ENCODE measurements at places on chromosomes 7 and 10.

- DNase-seq, result no peak
Observed at GRCh38 chr7:155576900-155577508, 30.6 kb upstream of the CNPY1 start.

GRCh38 chr10:61589547-61590243, 73.0 kb upstream of the CABCOCO1 start:
- no peak for DNase-seq

DNA sequence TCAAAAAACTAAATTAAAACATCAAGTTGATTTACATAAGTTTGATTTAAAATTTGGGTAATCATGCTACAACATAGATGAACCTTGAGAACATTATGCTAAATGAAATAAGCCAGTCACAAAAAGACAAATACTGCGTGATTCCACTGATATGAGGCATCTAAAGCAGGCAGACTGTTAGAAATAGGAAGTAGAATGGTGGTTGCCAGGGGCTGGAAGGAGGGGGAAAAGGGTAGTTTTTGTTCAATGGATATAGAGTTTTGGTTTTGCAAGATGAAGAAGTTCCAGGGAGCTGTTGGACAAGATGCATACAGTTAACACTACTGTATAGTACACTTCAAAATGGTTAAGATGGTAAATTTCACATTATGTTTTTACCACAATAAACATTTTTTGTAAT, 45.0 kb upstream of the IFRD1 start:
- DNase-seq, result no peak

DNA sequence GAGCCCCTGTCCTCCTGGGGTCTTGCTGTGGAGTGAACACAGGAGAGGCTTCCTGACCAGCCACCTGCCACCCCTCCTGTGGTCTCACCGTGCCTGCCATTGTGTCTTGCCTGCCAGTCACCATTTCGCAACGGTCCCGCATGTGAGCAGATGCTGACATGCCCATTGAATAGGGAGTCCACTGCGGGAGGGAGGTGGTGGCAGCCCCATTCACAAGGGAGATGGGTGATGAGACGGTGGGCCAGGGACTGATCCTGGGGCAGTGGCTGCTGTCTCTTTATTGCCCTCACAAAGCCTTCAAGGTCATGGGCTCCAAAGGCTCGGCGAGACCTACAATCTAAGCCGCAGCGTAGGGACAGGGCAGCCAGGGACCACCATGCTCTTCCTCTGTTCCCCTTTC, 76.0 kb upstream of the NPTX2 start:
- no peak for DNase-seq

DNA sequence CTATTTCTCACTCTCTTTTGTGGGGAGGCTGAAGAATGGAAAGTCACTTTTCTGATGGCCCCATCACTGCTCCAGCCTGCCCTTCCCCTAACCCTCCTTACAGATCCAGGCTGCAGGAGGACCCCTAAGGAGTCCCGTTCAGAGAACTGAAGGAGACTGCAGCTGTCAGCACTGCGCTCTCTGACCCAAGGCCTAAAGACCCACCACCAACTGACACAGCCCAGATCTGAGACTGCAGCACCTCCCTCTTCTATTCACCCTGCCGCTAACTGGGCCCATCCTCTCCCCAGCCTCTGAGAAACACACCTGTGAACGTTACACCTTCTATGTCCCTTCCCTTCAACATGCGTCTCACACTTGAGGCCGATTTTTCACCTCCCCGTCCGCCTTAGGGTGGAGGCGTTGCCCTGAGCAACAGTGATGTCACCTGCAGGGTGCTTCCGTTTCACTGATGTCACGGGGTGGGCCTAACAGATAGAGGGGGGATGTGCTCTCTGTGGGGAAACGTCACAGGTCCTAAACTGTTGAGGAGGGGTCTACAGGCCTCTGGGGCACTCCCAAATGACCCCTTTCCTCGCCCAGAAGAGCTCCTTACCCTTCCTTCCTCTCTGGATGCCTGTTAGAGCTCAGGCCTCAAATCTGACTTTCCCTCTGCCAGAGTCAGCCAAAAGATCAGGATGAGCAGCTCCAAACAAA, 5.1 kb downstream of the ITPRIP start:
- no peak for DNase-seq

DNA sequence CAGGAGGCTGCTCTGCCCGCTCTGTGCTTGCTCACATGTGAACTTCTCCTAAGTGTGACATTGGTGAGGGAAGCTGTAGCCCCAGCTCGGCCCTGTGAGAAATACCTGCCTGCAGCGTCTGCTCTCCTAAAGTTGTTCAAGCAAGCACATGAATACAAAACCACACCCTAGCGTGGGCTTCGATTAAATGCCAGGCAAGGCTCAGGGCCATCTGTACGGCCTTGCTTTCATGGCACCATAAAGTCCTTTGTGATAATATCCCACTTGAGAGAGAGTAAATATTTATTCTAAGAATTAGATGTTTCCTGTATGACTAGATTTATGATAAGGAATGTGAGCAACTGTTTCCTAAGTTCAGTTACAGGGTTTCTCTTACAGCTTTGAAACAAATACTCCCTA, 262.8 kb upstream of the KLF14 start:
- DNase-seq, result no peak

DNA sequence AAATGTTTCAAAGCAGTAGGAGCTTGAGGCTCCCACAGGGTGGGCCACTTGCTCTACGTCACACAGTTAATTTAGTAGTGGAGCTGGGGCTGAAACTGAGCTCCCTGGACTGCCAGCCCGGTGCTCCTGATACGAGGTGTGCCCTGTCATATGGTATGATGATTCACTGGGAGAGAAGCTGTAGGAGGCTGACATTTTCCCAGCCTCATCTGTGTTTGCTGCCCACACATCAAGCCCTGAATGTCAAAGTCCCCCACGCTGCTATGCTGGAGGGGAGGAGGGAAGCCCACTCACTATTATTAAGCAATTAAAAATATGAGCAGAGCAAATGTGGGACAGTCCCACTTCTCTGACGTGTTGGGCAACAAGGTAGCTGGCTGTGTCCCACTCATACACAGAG, 81.2 kb upstream of the SORCS3 start:
- no peak for DNase-seq

- no peak for DNase-seq
Observed at GRCh38 chr10:5564537-5565204, 39.9 kb downstream of the CALML3 start.

GRCh38 chr7:128112781-128113221, 81.6 kb upstream of the LRRC4 start:
- no peak for DNase-seq

- DNase-seq, result no peak
Observed at GRCh38 chr10:101052285-101052684, 9.5 kb upstream of the KAZALD1 start.

- DNase-seq, result no peak
Observed at GRCh38 chr10:110803239-110803749, 68.4 kb upstream of the PDCD4 start.

GRCh38 chr7:149707448-149707886, 65.9 kb downstream of the ZNF467 start:
- no peak for DNase-seq

DNA sequence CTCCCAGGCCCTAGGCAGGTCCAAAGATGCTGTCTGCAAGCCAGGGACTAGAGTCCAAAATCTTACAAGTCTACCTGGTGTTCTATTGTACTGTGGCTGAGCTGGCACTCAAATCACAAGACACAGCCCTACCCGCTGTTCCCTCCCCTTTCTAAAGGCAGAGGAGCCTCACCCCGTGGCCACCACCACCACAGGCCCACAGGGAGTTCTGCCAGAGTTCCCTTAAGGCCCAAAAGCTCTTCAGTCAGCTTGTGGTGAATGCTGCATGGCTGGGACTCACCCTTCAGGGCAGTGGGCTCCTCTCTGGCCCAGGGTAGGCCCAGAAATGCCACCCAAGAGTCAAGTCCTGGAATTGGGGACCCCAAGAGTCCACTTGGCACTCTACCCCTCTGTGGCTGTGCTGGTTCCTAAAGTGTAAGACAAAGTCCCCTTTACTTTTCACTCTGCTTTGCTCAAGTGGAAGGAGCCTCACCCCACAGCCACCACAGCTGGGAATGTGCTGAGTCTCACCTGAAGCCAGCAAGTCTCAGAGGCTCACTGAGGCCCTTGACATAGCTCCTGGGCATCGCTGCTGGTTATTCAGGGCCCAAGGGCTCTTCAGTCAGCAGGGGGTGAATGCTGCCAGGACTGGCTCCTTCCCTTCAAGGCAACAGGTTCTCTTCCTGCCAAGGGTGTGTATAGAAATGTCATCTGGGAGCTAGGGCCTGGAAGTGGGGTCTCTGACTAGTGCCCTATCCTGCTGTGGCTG, 48.8 kb upstream of the PSAP start:
- no peak for DNase-seq

GRCh38 chr7:49333180-49333881, 409.0 kb downstream of the CDC14C start:
- DNase-seq, result no peak

- no peak for DNase-seq
Observed at GRCh38 chr10:3107426-3107961, 40.1 kb downstream of the PFKP start.

DNA sequence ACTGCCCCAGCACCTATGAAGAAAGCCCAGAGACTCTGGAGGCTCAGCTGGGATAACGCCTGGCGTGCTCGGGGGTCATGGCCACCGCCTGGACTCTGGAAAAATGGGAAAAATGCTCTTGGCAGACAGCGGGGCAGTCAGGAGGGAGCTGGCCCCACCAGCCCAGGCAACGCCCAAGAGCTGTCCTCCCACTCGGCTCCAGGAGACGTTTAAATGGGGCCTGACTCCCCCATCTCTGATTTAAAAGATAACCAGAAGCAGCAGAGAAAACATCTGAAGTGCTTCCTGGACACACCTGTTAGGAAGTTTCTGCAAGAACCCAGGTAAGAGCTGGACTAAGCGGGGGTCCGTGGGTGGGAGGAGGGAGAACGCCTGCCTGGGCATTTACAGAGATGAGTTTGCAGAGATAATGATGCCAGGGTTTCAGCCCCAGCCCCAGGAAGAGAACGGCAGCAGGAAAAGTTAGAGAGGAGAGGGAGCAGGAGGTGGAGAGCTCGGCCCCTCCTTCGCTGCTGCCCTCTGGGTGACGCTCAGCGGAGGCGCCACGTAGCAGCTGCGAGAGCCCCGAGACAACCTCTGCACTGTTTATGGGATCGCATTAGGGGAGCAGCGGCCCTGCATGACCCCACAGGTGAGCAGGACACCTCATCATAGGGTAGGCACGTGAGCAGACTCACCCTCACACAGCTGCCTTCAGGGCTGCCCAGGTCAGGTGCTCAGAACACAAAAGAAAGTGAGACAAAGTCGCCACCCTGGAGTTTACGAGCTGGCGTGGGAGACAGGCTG, 83.5 kb upstream of the INSIG1 start:
- DNase-seq, result no peak

DNA sequence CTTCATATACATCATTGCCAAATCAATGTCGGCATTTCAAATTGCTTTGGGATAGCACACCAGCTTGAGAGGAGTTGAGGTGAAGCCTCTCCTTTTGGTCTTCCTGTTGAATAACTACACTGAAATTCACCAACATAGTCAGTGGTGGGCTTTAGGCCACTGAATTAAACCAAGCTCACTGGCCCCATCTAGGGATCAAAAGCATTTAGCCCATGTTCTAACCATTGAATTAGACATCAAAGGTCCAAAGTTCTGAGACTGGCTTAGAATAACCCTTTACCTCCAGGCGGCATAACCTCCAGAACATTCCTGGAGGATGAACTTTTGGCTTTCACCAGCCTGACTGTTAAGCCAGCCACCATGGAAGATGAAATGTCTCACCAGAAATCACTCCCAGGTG, 54.6 kb downstream of the BPGM start:
- DNase-seq, result no peak

DNA sequence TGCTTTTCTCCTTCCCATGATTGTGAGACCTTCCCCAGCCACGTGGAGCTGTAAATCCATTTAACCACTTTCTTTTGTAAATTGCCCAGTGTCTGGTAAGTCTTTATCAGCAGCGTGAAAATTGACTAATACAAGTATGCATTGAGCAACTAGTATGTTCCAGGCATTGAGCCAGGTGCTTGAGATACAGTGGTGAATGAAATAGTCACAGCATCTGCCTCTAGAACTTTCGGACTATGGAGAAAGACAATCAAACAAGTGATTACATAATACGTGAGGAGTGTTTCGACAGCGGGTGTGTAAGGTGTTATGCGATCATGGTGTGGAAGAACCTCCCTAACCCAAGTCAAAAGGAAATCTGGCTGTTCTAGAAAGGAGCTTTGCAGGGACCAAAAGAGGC, 21.6 kb upstream of the NUP205 start:
- no peak for DNase-seq

DNA sequence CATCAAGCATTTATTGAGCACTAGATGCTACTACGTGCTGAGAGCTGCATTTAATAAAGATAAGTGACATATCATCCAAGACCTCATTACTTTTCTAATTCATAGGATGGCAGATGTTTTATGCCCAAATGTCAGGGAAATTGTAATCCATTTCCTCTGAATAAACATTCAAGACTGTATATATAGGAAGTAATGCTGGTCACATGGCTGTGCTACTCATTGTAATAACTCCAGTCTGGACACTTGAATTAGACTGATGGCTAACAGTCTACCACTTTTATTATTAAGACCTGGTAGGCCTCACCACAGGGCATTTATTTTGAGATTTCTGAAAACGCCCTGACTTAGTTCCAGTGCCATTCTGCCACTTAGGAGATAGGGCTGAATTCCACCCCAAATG, 36.6 kb downstream of the PIK3AP1 start:
- DNase-seq, result no peak

DNA sequence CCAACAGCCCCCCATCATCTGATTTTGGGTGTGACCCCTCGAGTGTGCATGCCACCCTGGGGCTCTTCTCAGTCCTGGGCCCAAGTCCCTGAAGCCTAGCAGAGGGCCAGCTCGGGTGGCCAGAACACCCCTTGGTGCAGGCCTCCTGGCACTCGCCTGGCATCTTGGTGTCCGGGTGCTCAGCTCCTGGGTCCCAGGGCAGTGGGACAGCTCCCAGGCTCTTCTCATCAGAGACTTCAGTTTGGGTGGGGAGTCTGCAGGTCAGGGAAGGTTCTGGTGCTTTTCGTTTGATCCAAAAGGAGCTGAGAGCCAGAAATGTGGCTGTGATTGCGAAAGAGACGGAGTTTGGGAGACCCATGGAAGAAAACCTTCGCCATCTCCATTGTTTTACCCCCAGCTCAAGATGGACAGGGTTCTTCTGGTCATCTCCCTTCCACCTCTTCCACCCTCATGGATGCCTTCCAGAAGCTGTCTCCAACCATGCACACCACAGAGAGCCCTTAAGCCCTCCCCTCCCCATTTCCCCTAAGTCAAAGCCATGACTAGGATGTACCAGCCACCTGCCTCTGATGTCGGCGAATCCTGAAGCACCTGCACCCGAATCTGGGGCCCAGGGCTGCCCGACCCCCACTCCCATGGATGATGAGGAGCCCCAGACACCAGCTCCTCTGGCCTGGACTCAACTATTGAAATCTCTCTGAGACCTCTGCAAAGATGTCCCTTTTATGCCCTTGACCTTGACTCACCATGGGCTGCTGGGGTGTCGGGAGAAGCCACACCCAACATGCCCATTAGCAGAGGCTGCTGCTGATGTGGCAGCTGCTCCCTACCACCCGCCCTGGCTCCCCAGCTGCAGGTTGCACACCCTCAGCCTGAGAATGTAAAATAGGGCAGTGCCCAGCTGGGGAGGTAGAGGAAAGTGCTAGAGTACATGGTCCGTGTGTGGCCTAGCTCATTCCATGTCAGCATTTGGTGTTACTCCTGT, 55.3 kb downstream of the ADCYAP1R1 start:
- DNase-seq, result no peak

GRCh38 chr10:12685261-12686058, 316.1 kb downstream of the CCDC3 start:
- DNase-seq, result no peak

- DNase-seq, result no peak
Observed at GRCh38 chr10:64515970-64516699, 994.9 kb downstream of the REEP3 start.

GRCh38 chr10:75401569-75402485, at the start of gene ZNF503:
TSS of gene ZNF503 (minus strand) at chr10:75401764. CDS start at chr10:75401419, 345 bp downstream.
- peak; percentile 48 for DNase-seq
